ENCODE measurements at places on chromosomes 5 and 9.

- no peak for DNase-seq
These were observed 279.6 kb upstream of the FTMT start for GRCh38 chr5:121572061-121572460.

GRCh38 chr9:137149942-137150616 is 11.1 kb downstream of the GRIN1 start:
- DNase-seq = no peak

- peak; percentile 21 for DNase-seq
These were observed 71.4 kb downstream of the GABBR2 start for GRCh38 chr9:98637381-98637780.

GRCh38 chr5:112203229-112203628 is 215.8 kb downstream of the EPB41L4A start:
- DNase-seq = no peak

DNA sequence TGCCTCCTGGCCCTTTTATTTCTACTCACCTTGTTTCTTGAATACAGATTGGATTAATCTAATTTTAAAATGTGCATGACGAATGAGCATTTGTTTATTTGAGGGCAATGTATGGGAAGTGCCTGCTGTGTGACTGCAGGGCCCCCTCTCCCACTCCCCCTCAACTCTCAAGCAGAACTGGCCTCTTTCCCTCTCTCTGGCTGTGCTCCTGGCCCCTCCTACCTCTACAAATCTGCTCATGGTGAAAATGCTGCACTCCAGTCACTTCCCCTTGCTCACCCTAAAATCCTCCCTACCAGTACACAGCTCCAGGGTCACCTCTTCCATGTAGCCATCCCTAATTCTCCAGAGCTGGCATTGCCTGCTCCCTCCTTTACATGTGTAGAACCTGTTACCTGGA is 17.2 kb upstream of the NDST1 start:
- DNase-seq = no peak

DNA sequence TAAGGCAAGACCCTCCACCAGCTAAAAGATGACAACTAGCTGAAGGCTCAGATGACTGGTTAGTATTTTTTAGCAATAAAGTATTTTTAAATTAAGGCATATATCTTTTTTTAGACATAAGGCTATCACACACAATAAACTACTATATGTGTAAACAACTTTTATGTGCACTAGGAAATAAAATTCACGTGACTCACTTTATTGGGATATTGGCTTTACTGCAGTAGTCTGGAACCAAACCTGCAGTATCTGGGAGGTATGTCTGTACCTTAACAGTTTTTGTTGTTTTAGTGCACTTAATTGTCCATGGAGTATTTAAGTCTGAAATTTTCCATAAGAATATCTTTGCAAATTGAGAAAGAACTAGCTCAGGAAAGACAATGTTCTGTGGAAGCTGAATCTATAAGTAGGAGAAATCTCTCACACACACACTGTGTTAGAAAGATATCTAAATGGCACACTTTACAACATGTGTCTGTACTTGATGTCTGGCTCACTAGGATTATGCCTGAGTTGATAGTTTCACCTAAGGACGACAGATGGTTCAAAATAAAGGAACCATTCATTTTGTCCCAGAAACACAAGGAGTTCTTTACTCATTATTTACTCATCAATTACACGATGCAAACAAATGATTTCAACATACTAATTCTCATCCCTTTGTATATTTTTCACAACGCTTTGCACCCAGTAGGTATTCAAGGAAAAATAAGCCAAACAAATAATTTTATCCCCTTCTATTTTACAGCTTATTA is 4.6 kb downstream of the RAPGEF6 start:
- peak; percentile 65 for DNase-seq

DNA sequence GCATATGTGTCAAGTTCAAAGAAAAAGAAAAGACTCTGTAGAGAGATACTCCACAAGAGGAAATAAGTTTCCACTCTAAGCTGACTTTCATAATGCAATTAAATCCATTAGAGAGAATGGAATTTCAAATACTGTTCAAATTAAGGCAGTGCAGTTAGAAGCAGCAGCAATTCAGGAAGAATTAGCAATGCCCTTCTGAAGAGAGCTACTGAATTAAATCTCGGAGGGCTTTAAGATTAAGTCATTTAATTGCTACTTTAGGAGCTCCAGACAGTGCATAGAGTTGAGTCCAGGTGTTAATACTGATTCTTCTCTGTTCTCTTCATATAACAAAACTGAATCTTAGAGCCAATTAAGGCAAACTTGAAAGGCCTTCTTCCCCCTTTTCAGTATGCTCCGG is 8.5 kb downstream of the CDH12 start:
- DNase-seq = no peak

DNA sequence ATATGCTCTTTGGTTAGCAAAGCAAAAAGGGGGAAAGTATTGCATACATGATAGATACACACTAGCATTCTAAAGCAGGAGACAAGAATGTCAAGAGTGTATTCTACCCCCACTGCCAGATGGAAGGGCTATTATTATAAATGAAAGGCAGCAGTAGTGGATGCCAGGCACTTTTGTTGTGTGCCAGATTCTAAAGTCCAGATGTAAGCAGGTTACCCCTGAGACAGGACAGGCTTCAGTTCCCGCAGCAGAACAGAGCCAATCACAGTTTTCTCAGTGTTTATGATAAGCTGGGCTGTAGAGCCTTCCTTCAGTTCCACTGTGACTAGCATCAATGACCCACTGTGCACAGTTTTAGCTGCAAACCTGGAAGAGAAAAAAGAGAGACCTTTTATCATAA is 226.6 kb upstream of the TBCA start:
- DNase-seq = no peak

DNA sequence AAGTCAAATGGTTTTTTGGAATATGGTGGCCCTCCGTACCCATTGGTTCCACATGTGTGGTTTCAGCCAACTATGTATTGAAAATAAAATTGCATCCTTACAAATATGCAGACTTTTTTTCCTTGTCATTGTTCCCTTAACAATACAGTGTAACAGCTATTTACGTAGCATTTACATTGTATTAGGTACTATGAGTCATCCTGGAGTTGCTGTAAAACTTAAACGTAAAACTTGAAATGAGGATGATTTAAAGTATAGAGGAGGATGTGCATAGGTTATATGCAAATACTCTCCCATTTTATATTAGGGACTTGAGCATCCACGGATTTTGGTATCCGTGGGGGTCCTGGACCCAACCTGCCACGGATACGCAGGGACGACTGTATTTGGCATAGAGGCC is 16.3 kb downstream of the SDHA start:
- DNase-seq = no peak

DNA sequence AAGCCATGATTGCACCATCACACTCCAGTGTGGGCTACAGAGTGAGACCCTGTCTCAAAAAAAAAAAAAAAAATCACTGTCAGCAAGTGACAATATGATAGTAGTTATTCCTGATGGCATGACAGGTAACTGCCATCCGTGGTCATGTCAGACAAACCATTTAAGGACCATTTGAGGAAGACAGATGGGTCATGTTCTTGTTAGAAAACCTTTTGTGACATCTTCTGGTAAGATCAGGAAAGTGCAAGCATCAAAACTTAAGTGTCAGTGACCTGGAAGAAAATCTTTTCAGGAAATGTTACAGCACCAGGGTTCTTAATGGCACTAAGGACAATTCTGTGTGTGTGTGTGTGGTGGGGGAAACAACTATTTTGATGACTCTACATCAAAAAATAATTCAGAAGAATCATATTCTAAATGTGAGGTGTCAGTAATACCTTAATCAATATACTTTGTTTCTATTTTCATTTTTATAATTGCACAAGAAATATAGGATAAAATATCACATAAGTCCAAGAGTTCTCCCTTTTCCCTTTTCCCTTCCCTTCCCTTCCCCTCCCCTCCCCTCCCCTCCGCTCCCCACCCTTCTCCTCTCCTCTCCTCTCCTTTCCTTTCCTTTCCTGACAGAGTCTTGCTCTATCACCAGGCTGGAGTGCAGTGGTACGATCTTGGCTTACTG is 17.8 kb downstream of the SLC38A9 start:
- peak; percentile 35 for DNase-seq

GRCh38 chr5:147898875-147899401 is 7.4 kb downstream of the C5orf46 start:
- no peak for DNase-seq

GRCh38 chr9:133368249-133368881 is 7.5 kb downstream of the SURF4 start:
- no peak for DNase-seq

- DNase-seq = no peak
These were observed 8.3 kb downstream of the OTP start for GRCh38 chr5:77630114-77630680.

GRCh38 chr5:36623832-36624231 is 17.4 kb downstream of the SLC1A3 start:
- DNase-seq = no peak

GRCh38 chr5:107532169-107532878 is 138.4 kb downstream of the EFNA5 start:
- DNase-seq = no peak

GRCh38 chr9:123455187-123455586 is 99.2 kb downstream of the CRB2 start:
- DNase-seq = no peak

DNA sequence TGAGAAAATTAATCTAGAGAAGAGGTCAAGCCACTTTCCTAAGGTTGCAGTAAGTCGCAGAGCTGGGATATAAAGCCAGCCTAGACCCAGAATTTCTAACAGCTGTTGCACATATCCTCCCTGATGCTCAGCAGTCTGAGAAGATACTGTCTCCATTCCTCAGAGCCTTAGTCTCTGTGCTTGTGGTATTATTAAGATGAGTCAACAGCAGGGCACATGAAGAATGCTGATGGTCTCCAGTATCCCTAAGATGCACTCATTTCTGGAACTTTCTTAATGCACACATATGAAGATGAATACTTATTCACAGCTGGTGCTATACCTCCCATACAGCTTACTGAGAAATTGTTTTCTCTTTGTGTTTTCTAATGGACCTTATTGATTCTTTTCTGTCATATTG is 32.5 kb downstream of the SGCD start:
- peak; percentile 93 for DNase-seq

- peak; percentile 69 for DNase-seq
These were observed 702.1 kb downstream of the SEMA5A start for GRCh38 chr5:8843771-8844170.

- peak; percentile 46 for DNase-seq
These were observed 122.2 kb upstream of the MAN2A1 start for GRCh38 chr5:109567374-109568044.

DNA sequence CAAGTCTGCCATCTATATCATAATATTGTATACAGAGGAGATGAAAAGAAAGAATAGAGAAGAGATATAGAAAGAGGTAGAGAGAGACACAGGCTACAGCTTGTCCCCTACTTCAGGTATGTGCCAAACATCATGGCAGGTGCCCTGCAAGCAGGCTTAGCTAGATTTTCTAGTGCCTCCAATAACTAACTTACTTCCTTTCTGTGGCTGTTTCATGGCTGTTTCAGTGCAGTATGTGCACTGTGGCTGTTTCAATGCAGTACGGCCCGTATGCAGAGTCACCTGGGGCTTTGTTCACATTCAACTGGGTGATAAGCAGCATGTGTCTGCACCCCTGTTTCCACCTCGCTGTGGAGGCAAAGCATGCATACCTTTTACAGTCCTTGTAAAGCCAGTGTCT is 327.2 kb downstream of the NTRK2 start:
- DNase-seq = no peak

GRCh38 chr5:150632305-150633160 is 7.9 kb upstream of the SYNPO start:
- DNase-seq = peak; percentile 45

- DNase-seq = peak; percentile 38
These were observed 1.6 kb downstream of the ELL2 start for GRCh38 chr5:95959888-95960666.

DNA sequence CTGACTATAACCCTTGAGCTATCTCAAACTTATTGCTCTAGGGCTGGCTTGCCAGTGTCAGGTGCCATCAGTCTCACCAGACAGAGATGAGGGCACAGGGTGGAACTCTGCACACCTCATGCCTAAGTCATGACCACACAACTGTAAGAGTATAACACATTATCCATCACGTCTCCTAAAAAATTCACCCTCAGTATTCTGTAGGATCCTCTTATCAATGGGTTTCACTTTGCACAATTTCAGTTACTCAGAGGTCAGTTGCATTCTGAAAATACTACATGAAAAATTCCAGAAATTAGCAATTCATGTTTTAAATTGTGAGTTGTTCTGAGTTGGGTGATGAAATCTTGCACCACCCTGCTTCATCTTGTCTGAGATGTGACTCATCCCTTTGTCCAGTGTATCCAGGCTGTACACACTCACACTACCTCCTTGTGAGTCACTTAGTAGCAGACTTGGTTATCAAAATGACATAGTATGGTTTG is 690.9 kb upstream of the CDH18 start:
- DNase-seq = peak; percentile 97

DNA sequence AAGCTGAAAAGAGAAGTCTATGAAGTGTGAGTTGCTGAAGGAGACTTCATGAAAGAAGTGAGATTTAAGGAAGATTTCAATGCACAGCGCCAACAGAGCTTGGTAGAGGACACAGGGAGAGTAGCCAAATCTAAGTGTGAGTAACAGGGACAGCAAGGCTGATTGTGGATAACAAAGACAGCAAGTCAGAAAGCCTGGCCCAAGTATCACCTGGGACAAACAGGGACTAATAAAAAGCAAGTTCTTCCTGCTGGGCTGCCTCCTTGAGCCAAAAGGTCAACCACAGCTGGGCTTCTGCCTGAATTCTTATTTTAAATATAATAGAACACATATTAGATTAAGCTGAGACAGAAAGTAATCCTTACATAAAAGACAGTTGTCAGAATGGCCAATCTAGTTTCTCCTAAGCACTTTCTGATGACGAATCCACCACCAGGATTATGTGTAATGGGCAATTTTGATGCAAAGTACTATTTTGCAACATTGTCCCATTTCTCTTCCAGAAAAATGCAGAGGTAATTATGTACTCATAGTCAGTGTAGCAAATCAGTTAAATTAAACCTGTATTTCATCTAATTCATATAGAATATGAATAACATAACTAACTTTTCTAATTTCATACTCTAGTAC is 73.8 kb downstream of the MAPKAP1 start:
- peak; percentile 57 for DNase-seq

DNA sequence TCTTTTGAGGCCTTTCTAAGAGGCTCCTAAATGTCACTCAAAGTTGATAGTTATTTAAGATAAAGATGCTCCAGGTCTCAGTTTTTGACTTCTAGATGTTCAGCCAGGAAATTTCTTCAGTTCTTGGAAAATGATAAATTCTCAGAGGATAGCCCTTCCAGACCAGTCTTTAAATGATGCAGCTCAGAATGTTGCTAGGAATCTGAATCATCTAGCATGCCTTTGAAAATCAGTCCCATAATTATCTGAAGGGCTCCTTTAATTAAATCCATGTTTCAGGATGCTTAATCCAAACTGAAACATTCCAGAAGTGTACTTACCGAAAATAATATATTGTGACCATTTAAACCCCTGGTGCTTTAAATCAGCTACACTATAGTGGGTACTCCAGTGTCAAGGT is 107.5 kb upstream of the FBN2 start:
- peak; percentile 30 for DNase-seq

Measured in HCEC 1CT (cell line).